Stimulated activated CD8-positive, alpha-beta memory T cell treated with anti-CD3 and anti-CD28 coated beads, Interleukin-4, amount 100 ng/mL, for 1 hour (primary cell): ENCODE measurements at places on chromosomes 5 and 9.

DNA sequence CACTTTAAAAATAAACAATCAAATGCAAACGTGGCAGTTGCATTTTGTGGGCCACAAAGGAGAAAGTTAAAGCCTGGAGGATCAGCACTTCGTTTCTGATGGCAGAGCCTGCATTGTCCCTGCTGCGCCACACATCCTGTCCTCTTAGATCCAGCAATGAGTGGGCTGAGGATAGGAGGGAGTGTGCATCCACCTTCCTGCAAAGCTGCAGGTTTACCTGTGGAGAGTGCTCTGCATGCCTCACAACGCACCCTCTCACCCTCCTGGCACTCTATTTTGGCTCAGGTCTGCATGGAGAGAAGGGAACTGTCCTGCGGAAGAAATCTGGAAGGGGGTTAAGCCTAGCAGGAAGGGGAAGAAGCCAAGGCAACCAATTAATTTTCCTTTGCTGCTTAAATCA is 212.2 kb upstream of the SLC24A2 start:
- no peak for DNase-seq

- no peak for DNase-seq
Observed at GRCh38 chr5:159972538-159973362, 36.2 kb upstream of the TTC1 start.

- DNase-seq: no peak
Observed at GRCh38 chr9:21994556-21995005, at the start of gene CDKN2B-AS1. Gene CDKN2B-AS1, plus strand, starts transcription at chr9:21994791.

- no peak for DNase-seq
Observed at GRCh38 chr5:90740244-90740799, 181.7 kb downstream of the ADGRV1 start.

GRCh38 chr9:91770229-91770628 is 179.8 kb downstream of the ROR2 start:
- DNase-seq: no peak

- no peak for DNase-seq
Observed at GRCh38 chr5:78221964-78222451, 72.5 kb downstream of the AP3B1 start.

GRCh38 chr9:36576866-36577265 is 4.2 kb downstream of the MELK start:
- DNase-seq: no peak

- DNase-seq: no peak
Observed at GRCh38 chr5:113390224-113390623, 44.6 kb downstream of the TSSK1B start.

DNA sequence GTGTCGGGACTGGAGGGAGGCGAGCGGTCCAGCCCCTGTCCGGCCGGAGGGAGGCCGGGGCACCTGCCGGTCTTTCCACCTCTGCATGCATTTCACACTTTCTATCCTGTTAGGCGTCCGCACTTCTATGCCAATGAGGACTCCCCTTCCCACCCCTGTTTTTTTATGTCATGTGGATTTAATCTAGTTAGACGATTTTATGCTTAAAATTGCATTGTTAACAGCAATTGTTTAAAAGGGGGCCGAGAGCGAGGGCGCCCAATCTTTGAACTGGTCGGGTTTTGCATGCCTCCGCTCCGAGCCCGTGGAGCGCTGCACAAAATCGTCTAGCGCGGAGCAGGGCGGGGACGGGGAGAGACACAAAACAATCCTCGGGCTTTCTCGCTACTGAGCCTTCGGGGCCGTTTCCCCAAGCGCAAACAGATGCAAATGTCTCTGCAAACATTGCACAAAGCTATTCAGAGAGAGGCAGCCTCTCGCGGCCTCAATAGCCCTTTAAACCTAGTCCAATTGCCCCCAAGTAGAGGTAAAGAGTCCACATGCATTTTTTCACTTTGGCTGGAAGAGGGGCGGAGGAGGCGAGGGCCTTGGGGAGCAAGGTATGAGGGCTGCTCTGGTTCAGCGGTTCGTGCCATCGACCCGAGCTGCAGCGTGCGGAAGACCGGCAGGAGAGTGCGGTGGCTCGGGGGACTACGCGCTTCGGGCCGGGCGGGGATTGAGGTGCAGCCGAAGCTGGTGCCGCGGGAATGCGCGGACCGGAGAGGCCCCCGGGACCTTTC is 37.5 kb upstream of the TIFAB start:
- DNase-seq: no peak

GRCh38 chr5:142795251-142795650 is 25.1 kb downstream of the ARHGAP26 start:
- DNase-seq: no peak

- no peak for DNase-seq
Observed at GRCh38 chr5:60229691-60230185, 336.2 kb upstream of the PDE4D start.

GRCh38 chr5:119385136-119385535 is 29.3 kb downstream of the TNFAIP8 start:
- DNase-seq: no peak

DNA sequence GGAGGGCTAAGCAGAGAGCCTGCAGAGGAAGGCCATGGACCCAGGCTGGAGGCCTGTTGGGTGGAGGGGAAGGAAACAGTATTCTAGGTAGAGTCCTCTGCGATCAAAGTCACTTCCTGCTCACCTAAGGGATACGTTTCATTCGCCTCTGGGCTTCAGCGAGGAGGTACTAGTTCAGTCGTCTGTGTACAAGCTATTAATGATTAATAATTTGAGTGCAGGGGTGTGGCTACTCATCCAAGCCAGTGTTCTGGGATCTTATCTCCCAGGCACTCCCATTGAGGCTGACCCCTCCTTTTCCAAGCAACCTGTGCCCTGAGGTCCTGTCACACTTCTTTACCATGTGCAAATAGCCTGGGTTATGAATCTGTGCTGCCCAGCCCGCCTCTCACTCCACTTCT is 25.2 kb downstream of the RALGPS1 start:
- DNase-seq: no peak

- DNase-seq: no peak
Observed at GRCh38 chr5:112533362-112533761, 114.3 kb upstream of the EPB41L4A start.

DNA sequence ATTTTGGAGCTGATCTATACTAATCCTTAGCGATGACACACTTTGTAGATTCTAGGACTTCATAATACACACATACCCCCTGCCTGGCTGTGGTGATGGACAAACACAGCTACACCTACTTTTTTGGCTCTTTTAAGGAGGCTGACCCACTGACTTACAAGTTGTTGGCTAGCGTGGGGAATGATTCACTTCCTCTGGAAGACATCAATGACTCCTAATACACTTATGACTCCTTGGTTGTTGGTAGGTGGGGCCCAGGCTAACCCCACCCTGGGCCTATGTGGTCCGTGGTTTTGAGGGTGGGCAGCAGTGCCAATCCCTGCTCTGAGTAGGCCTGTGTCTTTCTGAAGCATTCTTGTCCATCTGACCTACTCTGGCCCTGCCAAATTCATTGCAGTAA is 144.4 kb downstream of the SLC12A2 start:
- DNase-seq: no peak

DNA sequence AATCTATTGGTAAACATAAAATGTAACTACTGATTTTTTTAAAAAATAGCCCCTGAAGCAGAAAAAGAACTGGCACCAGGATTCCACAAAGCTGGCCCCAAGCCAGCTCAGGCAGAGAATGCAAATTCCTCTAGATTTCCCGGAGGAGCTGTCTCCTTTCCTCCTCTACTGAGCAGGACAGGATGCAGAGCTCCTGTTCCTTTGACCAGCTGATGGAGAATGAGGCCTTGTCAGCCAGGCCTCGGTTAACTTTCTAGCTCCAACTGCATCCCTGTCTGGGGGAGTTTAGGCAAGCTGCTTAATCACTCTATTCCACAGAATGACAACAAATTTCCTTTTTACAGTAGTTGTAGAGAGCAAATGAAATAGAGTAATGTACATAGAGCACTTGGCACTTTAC is 155.5 kb downstream of the GNAQ start:
- DNase-seq: no peak

GRCh38 chr5:111676926-111677415 is 80.0 kb downstream of the NREP start:
- DNase-seq: no peak

GRCh38 chr5:29208024-29208423 is 1985.5 kb upstream of the CDH6 start:
- no peak for DNase-seq

DNA sequence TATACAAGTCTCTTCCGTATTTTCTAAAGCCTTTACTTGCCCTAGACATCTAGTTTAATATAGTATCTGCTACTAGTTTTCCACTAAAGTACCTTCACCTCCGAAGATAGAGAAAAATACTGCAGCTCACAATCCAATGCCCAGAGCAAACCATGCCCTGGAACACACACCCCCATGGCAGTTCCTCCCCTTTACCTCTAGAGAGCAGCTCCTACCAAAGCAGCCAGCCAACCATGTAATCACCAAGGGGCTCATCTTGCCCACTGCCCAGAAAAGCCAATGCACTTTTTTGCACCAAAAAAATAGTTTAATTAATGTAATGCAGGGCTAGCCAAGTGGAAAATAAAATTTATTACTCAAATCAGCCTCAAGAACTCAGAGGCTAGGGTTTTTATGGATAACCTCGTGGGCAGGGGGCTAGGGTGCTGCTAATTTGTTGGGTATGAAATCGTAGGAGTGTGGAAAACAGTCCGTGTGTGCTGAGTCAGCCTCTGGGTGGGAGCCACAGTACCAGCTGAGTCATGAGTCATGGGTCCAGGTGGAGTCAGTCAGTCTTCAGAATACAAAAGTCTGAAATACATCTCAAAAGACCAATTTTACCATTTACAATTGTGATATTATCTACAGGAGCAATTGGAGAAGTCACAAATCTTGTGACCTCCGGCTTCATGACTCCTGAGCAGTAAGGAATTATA is 120.1 kb upstream of the ACO1 start:
- no peak for DNase-seq

DNA sequence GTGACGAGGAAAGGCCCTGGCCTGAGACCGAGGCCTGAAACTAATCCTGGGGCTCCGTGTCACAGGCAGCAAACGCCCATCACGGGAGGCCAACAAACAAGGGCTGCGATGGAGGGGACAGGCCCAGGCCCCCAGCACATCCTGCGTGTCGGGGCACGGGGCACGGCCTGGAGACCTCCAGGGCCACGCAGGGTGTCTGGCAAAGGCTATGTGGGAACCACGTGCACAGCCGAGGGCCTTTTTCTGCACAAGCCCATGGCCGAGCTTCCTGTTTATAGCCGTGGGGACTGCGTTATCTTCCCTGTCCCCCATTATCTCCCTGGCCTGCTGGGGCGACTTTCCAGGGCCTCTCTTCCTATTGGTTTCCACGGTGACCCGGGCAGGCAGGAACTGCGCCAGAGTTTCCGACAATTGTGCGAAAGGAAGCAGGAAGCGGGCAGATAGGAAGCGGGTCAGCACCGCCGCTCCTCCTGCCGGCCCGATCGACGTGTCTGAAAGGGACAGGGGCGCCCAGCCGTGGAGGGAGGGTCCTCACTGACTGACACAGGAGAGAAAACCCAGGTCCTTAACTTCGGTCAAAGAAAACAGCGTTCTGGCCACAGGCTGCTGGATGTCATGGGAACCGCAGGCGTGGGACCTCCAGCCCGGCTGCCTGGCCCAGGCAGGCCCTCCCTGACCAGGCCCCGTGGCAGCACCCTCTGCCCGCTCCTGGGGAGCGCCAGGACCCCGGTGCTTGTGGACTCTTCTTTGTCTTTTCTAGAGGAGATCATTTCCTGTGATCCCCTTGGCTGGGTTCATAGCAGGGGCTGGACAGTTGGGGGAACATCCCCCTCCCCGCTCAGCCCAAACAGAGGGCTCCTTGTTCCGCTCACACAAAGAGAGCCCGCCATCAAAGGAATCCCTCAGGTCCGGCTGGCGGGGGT is 29.1 kb upstream of the SEC16A start:
- DNase-seq: no peak

- DNase-seq: no peak
Observed at GRCh38 chr5:56356121-56356835, 123.1 kb upstream of the ANKRD55 start.

DNA sequence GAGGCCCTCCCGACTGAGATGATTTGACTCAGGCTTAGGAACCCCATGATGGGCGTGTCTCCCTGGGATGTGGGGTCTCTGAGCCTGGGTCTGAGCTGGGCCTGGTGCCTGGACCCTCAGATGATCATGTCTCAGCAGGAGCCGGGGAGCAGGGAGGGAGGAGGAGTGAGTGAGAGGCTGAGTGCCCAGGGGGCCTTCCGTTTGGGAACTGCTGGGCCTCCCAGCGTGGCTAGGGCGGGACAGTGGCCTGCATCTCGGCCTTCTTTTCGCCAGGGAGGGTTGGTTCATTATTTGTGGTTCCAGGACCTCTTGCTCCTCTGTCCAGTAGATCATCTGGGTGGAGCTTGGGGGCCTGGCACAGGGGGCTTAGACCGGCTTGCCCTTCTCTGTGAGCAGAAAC is 5.6 kb downstream of the PRRX2 start:
- no peak for DNase-seq

- DNase-seq: no peak
Observed at GRCh38 chr5:149141957-149142851, 911 bp downstream of the ABLIM3 start.

DNA sequence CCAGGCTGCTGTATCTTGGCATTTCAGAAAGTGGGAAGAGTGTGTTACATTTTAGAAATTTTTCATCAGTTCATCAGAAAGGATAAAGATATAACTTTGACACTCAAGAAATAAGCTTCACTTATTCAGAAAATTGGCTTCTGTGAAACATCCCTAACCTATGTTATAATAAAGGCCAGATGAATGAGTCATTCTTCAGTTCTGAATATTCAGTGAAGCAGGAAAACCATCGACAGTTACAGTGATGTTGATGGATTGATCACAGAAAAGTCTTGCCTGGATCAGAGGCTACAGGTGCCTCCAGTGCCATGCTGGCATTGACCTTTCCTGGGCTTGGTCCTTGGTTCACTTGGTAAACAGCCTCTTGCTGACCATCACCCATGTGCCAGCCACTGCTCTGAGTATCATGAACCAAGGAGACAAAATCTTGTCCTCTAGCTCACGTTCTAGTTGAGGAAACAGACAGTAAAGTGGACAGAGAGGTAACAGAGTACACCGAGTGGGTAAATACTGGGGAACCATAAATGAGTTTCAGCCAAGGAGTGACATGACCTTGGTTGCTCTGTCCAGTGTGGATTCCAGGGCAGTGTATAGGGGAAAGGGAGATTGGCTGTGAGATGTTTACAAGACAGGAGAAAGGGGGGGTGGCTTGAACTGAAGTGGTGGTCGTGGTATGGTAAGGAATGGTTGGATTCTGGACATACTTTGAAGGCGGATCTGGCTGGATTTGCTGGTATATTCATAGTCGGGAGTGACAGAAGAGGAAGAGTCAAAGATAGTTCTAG is 98.6 kb downstream of the AMBP start:
- no peak for DNase-seq

GRCh38 chr9:16985559-16986348 is 115.3 kb upstream of the BNC2 start:
- no peak for DNase-seq

GRCh38 chr9:114081441-114082016 is 3.4 kb upstream of the AMBP start:
- DNase-seq: no peak

GRCh38 chr9:33858423-33858822 is 41.5 kb downstream of the UBE2R2 start:
- DNase-seq: no peak

GRCh38 chr5:179134511-179134910 is 74.3 kb downstream of the ZNF354C start:
- no peak for DNase-seq

GRCh38 chr9:15641291-15641690 is 88.4 kb downstream of the CCDC171 start:
- DNase-seq: no peak
